ENCODE measurements at places on chromosomes 1 and 21.
A peak's percentile ranks its signal among the peaks of the same experiment; 100 is the strongest.

- peak; percentile 38 for DNase-seq
Observed at GRCh38 chr1:103106426-103107341, 1.6 kb downstream of the COL11A1 start.

DNA sequence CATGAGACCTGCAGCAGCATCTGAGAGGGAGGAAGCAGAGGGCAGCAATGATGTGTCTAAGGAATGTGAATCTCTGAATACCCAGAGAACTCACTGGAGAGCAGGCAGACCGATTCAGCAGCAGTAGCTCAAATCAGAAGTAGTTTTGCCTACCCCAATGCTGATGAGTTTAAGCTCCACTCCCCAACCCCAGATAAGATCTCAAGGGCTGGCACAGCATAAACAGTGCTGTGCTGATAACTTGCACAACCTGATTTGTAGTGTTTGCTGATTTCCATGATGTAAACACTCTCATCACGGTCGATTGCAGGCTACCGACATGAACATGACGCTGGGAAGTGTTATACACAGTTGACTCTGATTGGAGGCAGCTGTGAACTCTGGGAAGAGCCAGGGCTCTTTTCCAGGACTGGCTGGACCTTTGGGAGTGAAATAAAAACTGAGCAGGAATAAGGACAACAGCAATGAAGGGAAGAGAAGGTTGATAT is 11.2 kb upstream of the HMGCS2 start:
- DNase-seq = no peak

GRCh38 chr1:10734962-10735544 is 61.4 kb downstream of the CASZ1 start:
- DNase-seq = peak; percentile 72

- no peak for DNase-seq
Observed at GRCh38 chr1:89200663-89201062, 1.9 kb upstream of the GBP4 start.

DNA sequence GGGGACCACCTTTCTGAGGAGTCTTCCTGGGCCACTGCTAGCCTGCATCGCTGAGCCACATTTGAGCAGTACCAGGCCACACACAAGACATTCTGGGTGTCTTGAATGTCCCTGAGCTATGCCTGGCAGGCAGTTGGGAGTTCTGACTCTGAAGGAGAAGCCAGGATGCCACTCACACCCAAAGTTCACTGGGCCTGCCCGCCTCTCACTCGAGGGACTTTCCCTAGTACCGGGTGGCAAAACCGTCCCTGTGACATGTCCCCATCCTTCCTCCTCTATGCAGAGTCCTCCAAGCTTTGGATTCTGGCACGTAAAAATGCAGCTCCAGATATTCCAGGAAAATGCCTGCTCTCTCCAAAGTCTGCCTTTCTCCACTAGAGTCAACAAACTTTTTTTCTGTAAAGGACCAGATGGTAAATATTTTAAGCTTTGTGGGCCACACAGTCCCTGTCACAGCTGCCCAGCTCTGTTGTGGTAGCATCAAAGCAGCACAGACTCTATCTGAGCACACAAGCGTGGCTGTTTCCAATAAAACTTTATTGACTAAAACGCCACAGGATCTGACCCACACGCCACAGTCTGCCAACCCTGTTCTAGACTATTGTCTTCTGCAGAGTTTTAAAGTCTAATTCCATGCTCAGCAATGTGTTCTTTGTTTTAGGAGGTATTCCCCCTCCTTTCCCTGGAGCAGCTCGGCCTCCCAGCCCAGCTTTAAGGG is 19.2 kb upstream of the GUCA2B start:
- DNase-seq = no peak

DNA sequence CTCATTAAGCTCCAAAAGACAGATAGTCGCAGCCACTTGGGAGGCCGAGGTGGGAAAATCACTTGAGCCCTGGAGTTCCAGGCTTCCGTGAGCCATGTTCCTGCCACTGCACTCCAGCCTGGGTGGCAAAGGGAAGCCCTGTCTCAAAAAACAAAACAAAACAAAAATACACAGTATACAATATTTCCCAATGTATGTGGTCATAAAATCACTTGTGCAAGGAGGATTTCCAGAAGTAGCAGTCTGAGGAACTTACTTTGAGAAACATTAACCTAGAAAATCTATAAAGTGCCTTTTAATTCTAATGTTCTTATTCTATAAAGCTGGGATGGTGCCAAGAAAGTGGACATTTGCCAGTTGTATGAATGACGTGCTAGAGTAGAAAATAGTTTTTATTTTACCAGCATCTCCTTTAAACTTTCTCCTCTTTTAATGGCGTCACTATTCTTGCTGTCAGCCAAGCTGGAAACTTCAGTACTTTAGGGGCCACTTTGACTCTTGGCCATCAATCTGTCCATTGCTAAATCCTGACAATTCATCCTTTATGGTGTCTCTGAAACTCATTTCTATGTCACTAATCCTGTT is 22.5 kb downstream of the FAM177B start:
- DNase-seq = no peak

GRCh38 chr1:184503221-184503749 is 116.5 kb downstream of the C1orf21 start:
- DNase-seq = no peak

GRCh38 chr1:207414606-207415108 is 39.5 kb upstream of the CR2 start:
- no peak for DNase-seq

GRCh38 chr1:25732821-25733220 is 67.2 kb upstream of the SELENON start:
- no peak for DNase-seq

DNA sequence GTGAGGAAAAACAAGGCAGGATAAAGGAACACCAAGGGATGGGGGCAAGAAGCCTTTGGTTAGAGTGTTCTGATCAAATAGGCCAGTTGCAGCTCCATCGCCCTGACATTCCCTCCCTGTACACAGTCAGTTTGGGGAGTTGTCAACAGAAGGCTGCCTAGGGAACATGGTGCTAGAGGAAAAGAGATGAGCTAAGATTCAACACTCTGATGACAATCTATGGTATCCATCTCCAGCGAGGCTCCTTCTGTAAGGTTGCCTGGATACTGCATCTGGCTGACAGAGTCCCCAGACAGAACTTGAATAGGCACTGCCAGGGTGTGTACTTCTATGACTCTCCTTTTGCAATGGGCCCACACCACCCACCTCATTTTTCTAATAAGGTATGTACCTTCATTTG is 11.2 kb upstream of the SLAMF9 start:
- DNase-seq = no peak

DNA sequence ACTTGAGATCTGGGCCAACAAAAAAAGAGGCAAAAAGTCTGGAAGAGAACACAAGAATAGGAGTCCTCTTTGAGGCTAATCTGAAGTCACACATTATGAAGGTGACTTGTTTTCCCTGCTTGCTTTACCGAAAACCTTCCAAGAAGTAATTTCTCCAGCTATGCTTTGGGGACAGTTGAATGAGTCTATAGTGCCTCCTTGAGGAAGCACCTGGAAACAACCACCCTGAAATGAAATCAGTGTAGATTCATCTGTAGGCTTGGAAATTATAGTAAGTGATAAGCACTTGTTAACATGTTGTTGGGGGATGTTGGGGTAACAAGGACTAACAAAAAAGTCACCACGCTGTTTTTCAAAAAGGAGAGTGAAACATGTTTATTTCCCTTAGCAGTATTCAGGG is 23.4 kb upstream of the RPTN start:
- DNase-seq = no peak

DNA sequence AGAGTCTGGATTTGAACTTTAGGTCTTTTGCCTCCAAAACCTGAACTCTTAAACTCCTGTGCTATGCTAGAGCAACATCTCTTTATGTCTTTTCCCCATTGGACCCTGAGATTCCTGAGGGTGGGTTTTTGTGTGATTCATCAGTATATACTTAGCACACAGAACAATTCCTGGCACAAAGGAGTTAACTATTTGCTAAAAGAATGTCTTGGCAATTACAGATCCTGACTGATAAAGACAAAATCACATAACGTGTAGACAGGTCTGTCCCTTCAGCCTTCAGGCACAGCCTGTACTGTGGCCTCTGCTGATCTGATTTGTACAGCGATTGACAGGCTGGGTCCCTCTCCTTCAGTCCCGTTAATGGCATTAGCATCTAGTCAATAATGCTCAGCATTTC is 162.4 kb upstream of the BEND5 start:
- no peak for DNase-seq

DNA sequence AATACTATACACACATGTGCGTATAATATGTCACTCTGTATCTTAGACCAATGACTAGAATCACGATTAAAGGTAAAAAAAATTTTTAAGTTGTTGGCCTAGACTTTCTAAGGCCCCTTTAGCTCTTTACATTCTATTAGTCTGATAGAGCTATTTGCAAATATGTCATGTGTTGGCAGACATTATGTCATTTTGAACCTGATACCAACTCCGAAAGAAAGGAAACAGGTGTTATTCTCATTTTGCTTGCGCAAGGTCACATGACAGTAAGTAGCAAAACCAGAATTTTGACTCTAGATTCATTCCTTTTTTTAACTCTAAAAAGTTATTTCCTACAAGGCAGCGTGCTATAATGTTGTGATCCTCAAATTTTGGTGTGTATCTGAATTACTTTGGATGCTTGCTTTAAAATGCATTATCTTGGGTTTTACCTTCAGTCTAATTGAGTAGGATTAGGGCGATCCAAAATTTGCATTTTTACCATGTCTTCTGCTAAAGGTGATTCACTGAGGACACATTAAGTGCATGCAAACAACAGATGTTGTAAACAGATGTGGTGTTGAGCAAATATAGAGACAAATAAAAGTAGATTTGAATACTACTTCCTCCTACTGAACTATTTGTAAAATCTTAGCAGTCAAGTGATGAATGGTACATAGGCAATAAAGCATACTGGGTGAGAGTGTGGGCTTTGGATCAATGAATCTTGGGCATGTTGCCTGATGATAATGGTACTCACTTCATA is 63.5 kb upstream of the KIAA1614 start:
- DNase-seq = no peak

DNA sequence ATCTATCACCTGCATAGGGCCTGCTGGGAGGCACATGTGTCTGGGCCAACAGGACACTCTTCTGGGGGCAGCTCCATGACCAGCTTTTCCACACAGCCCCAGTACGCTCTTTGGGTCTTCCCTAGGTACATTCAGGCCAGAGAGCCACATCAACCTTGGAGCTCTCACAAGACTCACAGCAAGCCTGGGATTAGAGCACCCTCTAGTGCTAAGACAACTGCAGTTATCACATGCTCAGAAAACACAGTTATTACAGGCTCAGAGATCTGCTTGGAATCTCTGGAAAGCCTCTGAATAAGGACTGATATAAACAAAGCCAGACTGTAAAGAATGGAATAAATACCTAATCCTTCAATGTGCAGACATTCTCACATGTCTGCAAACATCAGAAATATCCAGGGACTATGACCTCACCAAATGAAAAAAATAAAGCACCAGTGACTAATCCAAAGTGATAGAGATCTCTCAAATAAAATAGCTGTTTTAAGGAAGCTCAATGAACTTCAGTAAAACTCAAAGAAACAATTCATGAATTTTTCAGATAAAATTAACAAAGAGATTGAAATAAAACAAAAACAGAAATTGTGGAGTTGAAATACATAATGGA is 563.9 kb upstream of the NR5A2 start:
- peak; percentile 45 for DNase-seq

- no peak for DNase-seq
Observed at GRCh38 chr1:223245411-223245810, 102.4 kb upstream of the TLR5 start.

DNA sequence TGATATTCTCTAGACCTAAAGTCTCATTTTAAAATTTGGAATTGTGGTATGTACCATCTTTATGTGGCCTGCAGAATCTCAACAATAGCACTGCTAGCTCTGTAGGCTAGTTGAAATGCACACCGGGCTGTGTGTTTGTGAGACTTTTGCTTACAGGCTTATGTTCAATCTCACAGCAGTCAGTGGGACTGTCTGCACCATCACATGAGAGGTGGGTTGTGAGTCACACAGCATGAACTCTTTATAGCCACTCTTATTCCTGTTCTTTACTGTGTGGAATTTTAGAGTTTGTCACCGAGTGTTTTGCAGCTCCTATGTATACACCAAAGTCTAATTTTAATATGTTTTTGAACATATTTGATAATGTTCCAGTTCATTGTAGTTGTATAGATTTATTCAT is 74.6 kb downstream of the RASAL2 start:
- no peak for DNase-seq

DNA sequence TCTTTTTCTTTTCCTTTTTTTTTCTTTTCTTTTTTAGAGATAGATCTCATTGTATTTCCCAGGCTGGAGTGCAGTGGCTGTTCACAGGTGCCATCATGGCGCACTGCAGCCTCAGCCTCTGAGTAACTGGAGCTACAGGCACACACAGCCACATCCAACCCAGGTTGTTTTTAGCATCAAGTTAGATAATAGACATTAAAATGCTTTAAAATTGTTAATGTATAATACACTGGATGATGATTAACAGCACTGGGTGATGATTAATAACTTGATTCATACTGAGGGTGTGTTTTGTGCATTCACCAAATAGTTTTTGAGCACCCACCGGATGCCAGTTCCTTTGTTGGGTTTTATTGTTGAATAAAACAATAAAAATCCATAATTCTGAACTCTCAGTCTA is 75.2 kb downstream of the BEND5 start:
- DNase-seq = no peak

DNA sequence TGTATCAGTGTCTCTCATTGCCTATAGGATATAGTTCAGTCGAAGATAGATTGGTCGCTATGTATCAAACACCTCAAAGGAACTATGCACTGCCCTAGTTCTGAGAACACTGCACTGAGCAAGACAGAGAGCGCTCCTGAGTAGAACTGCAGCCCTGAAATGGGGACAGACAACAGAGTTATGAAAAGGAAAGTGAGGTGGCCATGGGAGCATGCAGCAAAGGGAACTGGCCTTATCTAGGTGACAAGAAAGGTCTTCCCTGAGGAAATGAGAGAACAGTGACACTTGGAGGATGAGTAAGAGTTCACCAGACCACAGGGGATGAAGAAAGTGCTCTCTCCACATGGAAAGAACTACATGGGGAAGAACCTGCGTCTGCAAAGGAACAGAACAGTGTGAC is 7.5 kb upstream of the G0S2 start:
- DNase-seq = no peak

GRCh38 chr21:19731251-19731650 is 1267.0 kb upstream of the NCAM2 start:
- no peak for DNase-seq

DNA sequence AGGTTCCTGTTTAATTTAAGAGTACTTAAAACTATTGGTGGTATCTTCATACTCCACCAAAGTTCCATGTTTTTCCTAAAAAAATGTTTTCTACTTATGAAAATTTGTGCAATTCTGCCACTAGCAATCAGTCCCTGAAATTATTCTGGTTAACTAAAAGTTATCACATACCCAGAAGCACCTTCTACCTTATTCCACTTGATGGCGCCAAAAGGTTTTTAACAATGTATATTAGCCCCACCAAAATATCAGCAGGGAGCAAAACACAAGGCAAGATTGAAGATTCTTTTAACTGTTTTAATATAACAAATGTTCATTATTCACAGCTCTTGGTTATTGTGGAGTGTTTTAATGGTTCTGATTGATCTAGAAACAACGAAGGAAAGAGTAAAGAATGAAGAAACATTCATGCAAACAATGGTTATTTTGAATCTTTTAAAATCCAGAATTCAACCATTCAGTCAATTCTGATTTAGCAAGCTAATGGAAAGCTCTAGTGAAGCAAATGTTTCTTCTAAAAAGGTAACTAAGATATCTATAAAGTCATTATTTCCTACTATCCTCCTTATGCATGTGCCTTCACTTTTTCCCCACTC is 67.2 kb downstream of the TTLL7 start:
- DNase-seq = peak; percentile 54

- no peak for DNase-seq
Observed at GRCh38 chr1:218811497-218811896, 362.2 kb upstream of the LYPLAL1 start.

- no peak for DNase-seq
Observed at GRCh38 chr1:21653744-21654100, 15.4 kb downstream of the RAP1GAP start.

Data from COR-L47 (cell line).